ENCODE measurements at places on chromosomes 2 and 18. TPM values are rescaled to one million over a fixed set of nuclear protein-coding genes. Genes with fewer than 3 reads are reported as not detected.
A peak's percentile ranks its signal among the peaks of the same experiment; 100 is the strongest.

DSEL gene
- total RNA-seq: 6.8 TPM

ZNF396 gene
- 0.33 TPM for total RNA-seq

MATN3 gene
- 13.4 TPM for total RNA-seq

SLC16A14 gene
- not detected for total RNA-seq

SERPINB13 gene
- not detected for total RNA-seq

LYG2 gene
- not detected for total RNA-seq

TUBB8B gene
- total RNA-seq: not detected

MCM6 gene
- 38.9 TPM for total RNA-seq

DUSP2 gene
- 0.05 TPM for total RNA-seq

IL18R1 gene
- total RNA-seq: not detected

GRCh38 chr2:197433780-197434438 lies 919 bp downstream of the SF3B1 start:
- peak; percentile 11 for DNase-seq

- no peak for DNase-seq
Observed at GRCh38 chr2:117942551-117942950, 71.3 kb downstream of the CCDC93 start.

DNA sequence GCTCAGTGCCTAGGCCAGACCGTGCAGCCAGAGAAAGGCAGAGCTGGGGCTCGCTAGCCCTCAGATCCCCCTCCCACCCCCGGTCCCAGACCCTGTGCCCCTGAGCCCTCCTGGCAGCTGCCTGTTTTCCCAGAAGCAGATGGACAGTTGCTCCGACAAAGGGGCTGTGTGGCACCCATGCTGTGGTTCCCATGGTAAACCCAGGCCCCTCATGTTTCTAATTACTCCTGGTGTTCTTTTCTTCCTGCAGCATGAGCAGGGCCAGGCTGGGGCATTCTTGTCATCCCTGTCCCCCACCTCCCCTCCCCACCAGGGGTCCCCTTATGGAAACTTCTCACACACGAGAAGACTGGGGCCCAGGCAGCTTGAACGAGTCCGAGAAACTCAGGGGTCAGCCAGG lies 269.6 kb downstream of the HAUS1 start:
- DNase-seq: no peak

DNA sequence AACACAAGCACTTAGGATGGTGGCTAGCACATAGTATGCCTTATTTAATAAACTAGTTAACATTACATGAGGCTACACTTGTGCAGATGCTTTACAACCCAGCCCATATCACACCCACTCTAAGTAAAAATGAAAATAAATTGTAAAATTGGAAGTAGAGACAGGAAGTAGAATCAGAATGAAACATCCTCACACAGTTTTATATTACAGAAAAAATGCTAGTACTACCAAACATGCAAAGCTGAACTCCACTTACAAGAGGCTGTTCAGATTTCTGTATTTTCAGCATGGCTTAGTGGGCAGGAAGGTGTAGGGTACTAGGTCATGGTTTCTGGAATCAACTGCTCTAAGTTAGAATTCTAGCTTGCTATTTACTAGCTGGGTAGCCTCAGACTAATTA lies 18.2 kb upstream of the CRIM1 start:
- no peak for DNase-seq

DNA sequence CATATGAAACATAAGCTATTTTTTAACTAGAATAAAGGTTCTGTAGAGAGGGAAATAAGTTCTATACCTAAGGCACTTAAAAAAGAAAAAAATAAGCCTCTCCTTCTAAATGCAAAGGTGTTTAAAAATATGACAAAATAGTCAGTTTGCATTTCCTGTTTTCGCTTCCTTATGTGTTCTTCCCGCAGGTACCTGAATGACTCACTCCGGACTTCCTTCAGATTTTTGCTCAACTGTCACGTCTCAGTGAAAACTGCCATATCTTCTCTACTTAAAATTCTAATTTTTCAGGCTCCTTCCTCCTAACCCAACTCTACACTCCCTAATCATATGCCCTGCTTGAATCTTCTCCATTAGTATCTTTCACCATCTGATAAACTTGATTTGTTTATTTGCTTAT lies 1333.1 kb downstream of the LRP1B start:
- DNase-seq: no peak

DNA sequence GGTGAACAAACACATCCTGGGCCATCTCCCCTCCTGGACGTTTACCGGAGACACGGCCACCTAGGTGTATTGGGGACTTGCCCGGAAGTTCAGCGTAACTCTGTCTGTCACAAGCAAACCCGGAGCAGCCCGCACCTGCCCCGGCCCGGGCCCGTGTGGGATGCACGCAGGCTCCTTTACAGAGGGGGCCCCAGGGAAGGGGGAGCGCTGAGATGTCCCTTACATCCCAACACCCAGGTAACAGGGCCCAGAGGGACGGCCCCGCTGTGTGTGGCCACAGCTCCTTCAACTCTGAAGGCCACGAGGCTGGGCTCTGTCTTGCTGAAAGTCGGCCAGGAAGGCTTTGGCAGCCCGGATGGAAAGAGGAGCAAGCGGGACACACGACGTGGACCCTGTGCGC lies 212.8 kb downstream of the TWIST2 start:
- DNase-seq: no peak

DNA sequence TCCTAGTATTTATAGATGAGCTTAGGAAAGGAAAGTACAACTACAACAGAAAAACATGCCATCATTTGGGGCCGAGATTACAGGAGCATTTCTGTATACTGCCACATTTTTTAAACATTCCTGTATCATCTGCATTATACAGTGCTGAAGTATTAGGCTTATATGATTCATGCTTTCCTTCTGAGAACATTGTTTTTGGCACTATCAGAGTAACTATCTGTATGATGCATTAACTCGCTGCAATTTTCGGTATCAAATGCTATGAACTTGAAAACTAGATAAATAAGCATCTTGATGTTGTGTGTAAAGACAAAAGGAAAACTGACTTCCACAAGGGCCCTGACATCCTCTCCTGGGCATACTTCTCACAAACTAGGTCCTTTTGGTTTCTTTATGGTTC lies 102.0 kb downstream of the RIT2 start:
- DNase-seq: peak; percentile 15

- no peak for DNase-seq
Observed at GRCh38 chr2:238898534-238899281, 50.8 kb downstream of the TWIST2 start.

- DNase-seq: no peak
Observed at GRCh38 chr2:45896311-45896710, 244.8 kb downstream of the PRKCE start.

DNA sequence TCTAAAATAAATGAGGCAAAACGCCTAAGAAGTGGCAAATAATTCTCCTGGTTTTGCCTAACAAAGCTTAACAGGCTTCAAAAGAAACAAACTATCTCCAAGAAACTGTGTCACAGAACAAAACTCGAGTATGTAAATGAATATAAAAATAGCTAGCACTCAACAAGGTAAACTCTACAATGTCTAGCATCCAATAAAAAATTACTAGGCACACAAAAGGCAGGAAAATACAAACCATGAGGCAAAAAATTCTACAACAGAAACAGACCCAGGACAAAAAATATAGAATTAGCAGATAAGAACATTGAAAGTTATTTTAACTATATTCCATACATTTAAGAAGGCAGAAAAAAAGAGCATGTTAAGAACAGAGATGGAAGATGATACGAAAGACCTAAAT lies 16.8 kb downstream of the PPP4R1 start:
- no peak for DNase-seq

DNA sequence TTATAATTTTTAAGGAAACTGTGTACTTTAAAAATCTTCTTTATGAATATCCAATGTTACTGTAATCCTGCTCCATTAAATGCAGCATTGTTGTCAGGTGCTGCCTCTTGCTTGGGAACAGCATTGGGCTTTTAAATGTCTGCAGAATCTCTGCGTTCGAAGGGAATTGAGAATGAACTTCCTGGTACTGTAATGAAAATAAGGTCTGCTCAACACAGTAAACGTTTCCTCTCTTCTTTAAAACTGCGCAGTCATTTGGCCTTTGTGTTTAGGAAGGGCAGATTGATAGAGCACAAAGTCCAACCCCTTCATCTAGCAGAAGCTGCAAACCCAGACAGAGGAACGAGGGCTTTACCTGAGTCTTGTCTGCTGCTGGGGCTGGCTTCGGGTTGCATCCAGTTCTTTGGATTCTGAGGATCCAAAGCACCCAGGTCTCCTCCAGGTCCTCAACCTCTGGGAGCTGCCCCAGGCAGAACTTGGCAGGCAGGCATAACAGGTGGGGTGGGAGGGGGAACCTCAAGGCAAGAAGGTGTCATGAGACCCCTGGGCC lies 104.5 kb downstream of the UGGT1 start:
- no peak for DNase-seq

GRCh38 chr2:173359231-173359630 lies 4.6 kb downstream of the CDCA7 start:
- DNase-seq: peak; percentile 89

- DNase-seq: no peak
Observed at GRCh38 chr2:25410370-25410769, 68.6 kb upstream of the DNMT3A start.

DNA sequence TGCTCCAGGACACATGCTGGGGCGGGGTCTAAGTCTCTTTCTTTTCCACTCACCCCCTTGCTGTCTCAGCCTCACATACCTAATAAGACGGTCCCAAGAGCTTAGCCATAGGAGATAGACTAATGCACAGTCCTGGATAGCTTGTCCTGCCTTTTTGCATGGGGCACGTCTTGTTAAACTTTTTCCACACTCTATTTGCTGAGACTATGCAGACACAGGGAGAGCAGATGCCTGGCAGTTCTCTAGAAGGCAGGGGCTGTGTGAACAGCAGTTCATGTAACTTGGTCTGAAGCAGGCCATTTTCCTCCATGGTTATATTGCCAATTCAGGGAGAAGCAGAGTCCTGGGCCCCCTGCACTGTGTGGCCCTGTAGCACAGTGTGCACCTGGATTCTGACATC lies 142.1 kb downstream of the SEPTIN10 start:
- no peak for DNase-seq

GRCh38 chr2:199710551-199710950 lies 140.4 kb downstream of the FTCDNL1 start:
- no peak for DNase-seq

DNA sequence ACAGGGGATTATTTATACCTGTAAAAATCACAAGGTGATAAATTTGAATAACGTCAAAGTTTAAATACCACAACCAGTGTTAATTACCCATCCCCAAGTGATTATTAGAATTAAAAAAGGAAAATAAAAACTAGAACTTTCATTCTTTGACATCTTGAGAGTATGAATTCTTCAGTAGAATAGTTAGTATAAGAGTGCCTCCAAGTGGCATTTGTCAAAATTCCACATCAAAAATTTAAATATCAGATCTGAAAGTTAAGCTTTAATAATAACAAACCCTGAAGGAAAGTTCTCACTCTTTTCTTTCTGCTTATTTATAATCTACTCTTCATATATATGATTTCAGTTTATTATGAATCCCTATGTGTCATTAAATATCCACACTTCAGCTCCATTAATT lies 273.7 kb upstream of the KYNU start:
- no peak for DNase-seq

GRCh38 chr18:42229211-42230210 lies 274.5 kb downstream of the PIK3C3 start:
- DNase-seq: no peak

- DNase-seq: no peak
Observed at GRCh38 chr2:165586019-165586418, 116.5 kb downstream of the CSRNP3 start.

GRCh38 chr18:23949863-23950262 lies 64.7 kb upstream of the TTC39C start:
- DNase-seq: no peak

DNA sequence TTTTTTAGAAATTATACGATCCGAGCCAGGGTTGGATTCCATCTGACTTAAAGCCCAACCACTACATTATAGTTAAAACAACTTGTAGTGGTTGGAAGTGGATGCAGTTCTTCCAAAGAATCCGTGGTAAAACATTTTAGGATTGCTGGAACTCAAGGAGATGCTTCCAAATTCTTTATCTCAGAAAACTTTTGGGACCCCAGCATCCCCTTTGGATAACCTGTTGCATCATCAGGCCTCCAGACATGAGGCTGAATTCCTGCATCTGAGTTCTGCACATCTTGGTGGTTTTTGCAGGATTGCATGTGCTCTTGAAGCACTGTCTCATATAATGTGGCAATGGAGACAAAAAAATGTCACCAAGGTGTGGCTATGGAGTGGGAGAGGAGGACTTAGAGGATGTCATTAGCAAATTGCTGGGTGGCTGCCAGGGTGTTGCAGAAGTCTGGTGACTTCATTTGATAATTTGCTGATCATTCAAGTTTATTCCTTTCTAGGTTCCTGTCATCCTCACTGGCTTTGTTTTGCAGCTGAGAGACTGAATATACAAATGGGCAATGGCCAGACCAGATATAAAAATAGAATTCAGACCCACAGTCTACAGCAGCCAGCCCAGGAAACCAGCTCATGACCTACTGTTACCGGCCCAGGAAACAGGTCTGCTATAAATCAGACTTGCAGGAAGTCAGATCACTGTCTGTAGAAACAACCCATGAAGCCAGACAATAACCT lies 207.7 kb downstream of the BCL2 start:
- peak; percentile 22 for DNase-seq

DNA sequence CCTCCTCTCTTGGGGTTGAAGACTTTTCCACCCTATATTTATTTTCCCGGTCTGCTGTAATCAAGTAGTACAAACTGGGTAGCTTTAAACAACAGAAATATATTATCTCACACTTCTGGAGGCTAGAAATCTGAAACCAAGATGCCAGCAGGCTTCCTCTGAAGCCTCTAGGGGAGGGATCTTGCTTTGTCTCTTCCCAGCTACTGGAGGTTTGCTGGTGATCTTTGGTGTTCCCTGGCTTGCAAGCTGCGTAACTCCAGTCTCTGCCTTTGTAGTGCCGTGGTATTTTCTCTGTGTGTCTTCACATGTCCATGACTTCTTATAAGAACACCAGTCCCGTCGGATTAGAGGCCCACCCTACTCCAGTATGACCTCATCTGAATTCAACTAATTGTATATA lies 44.4 kb downstream of the MYO3B start:
- DNase-seq: no peak

GRCh38 chr2:188892636-188893035 lies 81.5 kb upstream of the COL3A1 start:
- no peak for DNase-seq

- DNase-seq: no peak
Observed at GRCh38 chr2:37671009-37671815, at the start of gene CDC42EP3. TSS of gene CDC42EP3 (minus strand) at chr2:37671642. CDS start at chr2:37646587, 25,055 bp downstream.

- no peak for DNase-seq
Observed at GRCh38 chr2:118091140-118091478, 2.8 kb downstream of the INSIG2 start.

DNA sequence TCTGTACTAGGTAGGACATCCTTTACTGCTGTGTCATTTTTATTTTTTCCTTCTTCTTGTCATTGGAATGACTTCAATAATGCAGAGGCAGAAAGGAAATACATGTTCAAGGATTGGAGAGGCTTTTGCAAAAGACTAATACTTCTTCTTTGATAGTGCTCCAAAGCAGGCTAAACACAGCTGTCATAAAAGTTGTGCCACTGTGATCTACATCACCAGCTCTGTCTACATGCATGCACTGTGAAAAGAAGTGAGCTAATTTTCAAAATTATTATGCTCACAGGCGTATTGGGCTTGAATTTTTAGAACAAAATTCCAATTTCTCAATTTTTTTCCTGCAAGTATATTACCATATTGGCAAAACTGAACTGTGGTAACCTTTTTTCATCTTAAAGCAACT lies 37.5 kb upstream of the CALCRL start:
- DNase-seq: no peak

All from A172 (cell line).